ENCODE measurements at places on chromosomes 7 and 10.

DNA sequence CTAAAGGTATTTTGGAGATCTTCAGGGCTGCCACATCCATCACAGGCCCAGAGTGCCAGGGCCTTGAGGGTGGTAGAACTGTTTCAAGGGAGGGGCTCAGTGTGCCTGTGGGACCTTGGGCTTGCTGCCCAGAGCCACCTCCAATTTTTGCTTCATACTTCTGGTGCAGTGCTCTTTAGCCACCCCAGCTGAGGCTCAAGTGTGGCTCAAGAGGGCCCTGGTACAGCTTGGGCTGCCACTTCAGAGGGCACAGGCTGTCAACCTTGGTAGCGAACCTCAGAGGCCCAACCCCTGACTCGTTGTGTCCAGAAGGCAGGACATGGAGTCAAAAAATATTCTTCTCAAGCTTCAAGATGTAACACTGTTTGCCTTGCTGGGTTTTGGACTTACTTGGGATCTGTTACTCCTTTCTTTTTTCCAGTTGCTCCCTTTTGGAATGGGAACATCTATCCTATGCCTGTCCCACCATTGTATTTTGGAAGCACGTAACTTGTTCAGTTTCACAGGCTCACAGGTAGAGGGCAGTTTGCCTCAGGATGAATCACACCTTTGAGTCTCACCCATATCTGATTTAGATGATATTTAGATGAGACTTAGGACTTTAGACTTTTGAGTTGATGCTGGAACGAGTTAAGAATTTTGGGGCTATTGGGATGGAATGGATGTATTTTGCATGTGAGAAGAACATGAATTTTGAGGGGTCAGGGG, 224.8 kb downstream of the RPS24 start:
- no peak for DNase-seq

DNA sequence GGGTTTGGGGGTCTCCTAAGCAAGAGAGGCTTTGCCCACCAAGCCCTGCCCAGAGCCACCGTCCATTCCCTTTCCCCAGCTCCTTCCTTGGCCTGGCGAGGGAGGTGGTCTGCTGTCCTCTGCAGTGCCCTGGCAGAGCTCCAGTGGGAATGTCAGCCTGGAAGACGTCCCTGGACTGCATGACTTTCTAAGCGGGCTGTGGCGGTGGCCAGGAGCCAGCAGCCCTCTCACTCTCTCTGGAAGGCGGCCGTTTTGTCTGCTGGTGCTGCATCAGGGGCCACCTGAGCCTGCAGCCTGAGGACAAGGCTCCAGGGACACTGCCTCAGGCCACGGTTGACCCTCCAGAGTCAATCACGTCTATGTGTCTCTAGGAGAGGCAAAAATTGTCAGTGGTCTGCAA, 271.0 kb downstream of the SKAP2 start:
- no peak for DNase-seq

GRCh38 chr7:22992874-22993840, 20.8 kb downstream of the HYCC1 start:
- DNase-seq = no peak

GRCh38 chr7:121373177-121373576, 22.9 kb downstream of the FAM3C start:
- no peak for DNase-seq
